ENCODE measurements at places on chromosomes 3 and 15.

DNA sequence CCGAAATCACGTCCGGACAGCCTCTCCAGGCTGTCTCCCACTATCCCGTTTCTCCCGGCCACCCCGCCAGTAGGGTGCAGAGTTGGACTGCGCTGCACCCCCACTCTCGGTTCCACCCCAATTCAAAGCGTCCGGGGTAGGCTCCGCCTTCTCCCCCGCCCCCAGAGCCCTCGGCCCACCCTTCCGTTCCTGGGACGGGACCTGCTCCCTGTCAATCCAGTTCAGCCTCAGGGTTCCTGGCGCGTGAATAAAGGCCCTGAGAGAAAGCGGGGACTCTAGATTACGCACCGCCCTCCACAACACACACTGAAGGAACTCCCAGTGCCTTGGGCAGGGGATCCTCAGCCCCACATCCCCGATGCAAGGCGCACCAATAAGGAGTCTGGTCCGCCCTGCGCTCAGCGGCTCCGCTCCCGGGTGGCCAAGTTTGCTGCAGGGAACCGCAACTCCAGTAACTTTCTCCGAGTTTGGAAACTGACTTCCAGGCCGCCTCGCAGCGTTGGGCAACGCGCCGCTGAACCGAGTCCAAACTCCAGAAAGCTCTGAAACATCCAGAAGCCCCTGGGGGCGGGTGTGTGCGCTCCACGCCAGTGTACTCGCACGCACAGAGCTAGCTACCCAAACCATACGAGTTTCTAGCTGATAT, 1.9 kb downstream of the ADAMTS9 start:
- peak; percentile 94 for DNase-seq

DNA sequence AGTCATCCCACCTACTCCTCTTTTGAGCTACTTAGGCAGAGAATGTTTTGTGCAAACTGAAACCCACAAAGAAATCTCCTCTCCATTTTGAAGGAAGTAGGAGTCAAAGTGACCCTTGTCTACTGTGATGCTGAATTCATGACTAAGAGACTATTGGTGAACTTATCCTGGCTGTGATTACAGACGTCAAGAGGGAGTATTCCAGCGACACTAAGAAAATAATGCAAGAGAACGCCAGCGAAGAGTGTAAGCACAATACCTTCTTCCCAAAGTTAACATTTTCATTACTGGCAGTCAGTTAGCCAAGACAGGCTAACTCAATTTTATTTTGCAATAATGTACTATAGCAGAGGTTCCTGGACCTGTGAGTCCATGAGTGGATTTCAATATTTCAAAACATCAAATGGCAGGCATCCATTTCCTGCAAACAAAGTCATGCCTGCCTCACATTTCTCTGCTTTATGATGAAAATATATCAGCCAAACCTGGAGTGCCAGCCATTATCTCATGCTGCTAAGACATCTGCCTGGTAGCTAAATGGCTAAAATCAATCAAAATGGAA, 59.0 kb downstream of the CTNNB1 start:
- no peak for DNase-seq

DNA sequence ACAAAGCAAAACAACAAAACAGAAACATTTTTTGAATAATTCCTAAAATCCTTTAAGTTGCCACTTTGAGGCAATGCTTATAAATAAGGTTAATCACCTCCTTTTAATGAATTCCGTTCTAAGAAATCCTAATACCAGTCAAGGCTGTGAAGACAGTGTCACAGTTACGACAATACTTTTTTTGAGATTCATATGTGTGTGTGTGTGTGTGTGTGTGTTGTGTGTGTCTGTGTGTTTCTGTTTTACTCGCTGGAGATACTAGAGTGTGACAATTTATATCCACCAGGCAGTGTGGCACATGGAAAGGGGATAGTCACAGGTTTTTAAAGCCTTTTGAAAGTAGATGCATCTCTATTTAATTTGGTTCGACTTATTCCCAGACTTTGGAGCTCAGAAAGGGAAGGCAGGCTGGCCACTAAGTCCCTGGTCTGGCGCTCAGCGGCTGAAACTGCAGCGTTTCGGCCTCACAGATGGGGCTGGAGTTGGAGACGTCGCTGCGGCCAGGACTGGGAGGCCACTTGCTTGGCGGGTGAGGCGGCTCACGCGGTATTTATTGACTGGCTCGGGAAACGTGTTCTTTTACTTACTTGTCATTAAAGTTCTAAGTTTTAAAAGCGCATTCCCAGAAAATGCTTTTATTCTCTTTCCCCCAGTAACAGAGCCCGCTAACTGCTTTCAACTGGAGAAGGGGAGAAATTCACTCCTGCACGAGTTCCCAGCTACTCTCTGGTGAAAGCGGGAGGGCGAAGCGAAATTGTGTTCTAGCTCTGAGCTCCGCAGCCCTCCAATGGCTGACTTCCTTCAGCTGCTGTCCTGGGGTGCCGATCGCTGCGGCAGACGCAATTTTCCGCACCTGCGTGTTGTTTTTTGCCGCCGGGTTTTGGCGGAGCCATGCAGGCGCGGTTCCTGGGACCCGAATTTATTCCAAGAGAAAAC, 13.7 kb downstream of the ZIC1 start:
- peak; percentile 62 for DNase-seq

- DNase-seq: no peak
Measured at GRCh38 chr15:67613708-67614107, 71.2 kb downstream of the MAP2K5 start.

DNA sequence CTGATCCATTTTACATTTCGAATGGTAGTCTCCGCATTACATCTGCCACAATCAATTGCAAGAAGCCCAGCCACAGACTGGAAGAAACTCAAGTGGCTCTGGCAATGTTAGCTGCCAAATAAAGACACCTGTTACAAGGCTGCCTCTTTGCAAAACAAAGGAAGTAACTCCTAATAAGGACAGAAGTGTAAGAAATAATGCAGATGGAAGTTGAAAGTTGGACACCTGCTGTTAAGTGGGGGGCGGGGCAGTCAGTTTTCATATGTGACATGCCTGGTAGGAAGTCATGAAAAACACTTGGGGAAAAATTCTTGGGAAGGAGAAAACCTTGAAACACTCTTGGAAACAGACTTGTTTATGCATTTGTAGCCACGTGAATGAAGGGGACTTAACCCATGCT, 54.1 kb upstream of the ATP2C1 start:
- peak; percentile 55 for DNase-seq

DNA sequence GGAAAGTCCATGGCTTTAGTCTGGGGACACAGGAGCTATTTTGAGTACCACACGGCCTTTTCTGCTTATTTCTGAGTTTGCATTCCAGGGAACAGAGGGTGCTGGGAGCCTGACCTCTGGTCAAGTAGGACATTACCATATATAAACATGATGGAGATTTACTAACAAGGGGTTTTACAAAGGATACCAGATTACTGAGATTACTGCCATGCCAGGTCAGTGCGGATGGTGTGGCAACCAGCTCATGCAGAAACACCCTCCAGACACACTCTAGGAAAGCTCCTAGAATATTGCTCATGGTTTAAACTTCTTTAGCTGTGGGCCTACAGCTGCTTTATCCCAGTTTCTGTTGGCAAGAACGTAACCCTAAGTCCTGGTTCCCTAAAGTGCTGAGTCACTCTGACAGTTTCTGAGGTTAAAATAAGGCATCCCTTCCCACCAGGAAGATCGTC, 54.3 kb upstream of the AGTR1 start:
- DNase-seq: no peak

GRCh38 chr3:56987238-56987895, 73.1 kb upstream of the SPATA12 start:
- peak; percentile 63 for DNase-seq
